ENCODE measurements at places on chromosomes 13 and 19. TPM values are rescaled to one million over a fixed set of nuclear protein-coding genes. Genes with fewer than 3 reads are reported as not detected.

DNA sequence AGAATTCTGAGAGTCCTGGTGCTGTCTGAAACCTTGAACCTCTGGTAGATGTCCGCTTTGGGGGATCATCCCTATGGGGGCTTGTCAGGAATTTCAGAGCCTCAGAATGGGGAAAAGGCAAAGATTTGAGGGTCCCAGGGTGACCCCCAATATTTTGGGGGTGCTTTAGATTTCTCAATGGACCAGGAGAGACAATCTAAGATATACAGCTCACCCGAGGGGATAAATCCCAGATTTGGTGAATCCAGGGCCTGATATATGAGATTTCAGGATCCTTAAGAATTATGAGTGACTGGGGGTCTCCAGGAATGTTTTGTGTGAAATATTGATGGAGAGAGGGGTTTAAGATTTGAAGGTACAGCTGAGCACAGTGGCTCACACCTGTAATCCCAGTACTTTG is 3.3 kb downstream of the CAPN12 start:
- no peaks in the 10 kb centered on the region for H3K36me3 ChIP-seq
- no peak overlapping the region for H3K27ac ChIP-seq
- no peak overlapping the region for H3K4me3 ChIP-seq
- DNase-seq, result no peak
- H3K4me1 ChIP-seq, result peaks cover 4% of the 10 kb centered on the region

DNA sequence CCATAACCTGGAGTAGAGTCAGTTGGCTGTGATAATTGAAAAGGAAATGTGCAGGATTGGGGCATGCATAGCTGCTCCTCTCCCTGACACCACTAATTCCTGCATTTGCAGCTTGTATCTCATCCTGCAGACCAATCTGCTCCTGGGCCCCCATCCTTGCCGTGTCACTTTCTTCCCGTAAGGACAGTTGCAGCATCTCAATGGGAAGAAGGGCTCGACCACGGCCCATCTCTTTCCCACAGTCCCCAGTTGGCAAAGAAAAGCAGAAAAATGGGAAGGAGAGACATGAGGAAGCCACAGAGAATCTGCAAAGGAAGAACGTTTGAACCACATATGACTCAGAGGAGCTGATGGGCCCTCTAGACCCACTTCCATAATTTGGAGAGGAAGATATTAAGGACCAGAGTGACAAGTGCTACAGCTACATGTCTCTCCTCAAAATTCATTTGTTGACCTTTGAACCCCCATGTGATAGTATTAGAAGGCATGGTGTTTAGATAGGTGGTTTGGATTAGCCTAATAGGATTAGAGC is 1.8 kb upstream of the SIGLEC12 start:
- no peak for DNase-seq
- no peaks in the 10 kb centered on the region for H3K36me3 ChIP-seq
- no peaks in the 10 kb centered on the region for H3K4me1 ChIP-seq
- H3K27ac ChIP-seq, result no peak overlapping the region
- no peaks in the 10 kb centered on the region for H3K27me3 ChIP-seq

- H3K4me1 ChIP-seq, result no peaks in the 10 kb centered on the region
- H3K4me3 ChIP-seq, result no peak overlapping the region
- H3K27me3 ChIP-seq, result peaks cover 16% of the 10 kb centered on the region
- no peak overlapping the region for H3K27ac ChIP-seq
- no peak for DNase-seq
These were observed 27.5 kb upstream of the OBI1 start for GRCh38 chr13:78686461-78686860.

DNA sequence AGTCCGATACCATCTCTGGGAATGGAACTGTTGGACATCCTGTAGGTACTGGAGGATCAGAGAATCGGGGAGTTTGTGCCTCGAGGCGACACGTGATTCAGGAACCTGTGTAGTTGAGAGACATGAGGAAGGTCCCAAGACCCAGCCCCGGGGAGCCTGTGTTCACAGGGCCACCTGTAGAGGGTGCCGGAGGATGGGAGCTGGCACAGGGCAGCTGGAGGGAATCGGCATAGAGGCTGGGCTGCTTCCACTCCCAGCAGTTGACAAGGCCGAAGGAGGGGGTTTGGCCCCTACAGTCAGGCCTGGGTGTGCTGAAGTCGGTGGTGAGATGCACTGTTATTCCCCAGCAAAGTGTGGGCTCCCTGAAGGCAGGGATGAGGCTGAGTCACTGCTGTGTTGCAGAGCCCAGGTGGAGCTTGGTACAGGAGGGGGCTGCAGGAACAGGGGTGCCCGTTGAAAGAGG is 2.5 kb upstream of the ISYNA1 start:
- no peaks in the 10 kb centered on the region for H3K27me3 ChIP-seq
- peaks cover 41% of the 10 kb centered on the region for H3K4me1 ChIP-seq
- H3K27ac ChIP-seq, result peak overlapping the region; percentile 98
- no peak overlapping the region for H3K4me3 ChIP-seq

- no peak overlapping the region for H3K27ac ChIP-seq
- H3K27me3 ChIP-seq, result no peaks in the 10 kb centered on the region
- no peak overlapping the region for H3K4me3 ChIP-seq
- peaks cover 19% of the 10 kb centered on the region for H3K4me1 ChIP-seq
- DNase-seq, result no peak
These were observed 24.4 kb downstream of the MARK4 start for GRCh38 chr19:45275370-45275971.

- peaks cover 19% of the 10 kb centered on the region for H3K4me1 ChIP-seq
- no peaks in the 10 kb centered on the region for H3K27me3 ChIP-seq
- H3K36me3 ChIP-seq, result no peaks in the 10 kb centered on the region
These were observed 68.2 kb downstream of the ITGBL1 start for GRCh38 chr13:101520672-101521071.

GRCh38 chr13:25429466-25429865 is 57.7 kb downstream of the ATP8A2 start:
- H3K36me3 ChIP-seq, result peaks cover 12% of the 10 kb centered on the region
- peak overlapping the region; percentile 55 for H3K27ac ChIP-seq
- no peaks in the 10 kb centered on the region for H3K27me3 ChIP-seq
- peaks cover 28% of the 10 kb centered on the region for H3K4me1 ChIP-seq
- DNase-seq, result no peak
- H3K4me3 ChIP-seq, result no peak overlapping the region

DNA sequence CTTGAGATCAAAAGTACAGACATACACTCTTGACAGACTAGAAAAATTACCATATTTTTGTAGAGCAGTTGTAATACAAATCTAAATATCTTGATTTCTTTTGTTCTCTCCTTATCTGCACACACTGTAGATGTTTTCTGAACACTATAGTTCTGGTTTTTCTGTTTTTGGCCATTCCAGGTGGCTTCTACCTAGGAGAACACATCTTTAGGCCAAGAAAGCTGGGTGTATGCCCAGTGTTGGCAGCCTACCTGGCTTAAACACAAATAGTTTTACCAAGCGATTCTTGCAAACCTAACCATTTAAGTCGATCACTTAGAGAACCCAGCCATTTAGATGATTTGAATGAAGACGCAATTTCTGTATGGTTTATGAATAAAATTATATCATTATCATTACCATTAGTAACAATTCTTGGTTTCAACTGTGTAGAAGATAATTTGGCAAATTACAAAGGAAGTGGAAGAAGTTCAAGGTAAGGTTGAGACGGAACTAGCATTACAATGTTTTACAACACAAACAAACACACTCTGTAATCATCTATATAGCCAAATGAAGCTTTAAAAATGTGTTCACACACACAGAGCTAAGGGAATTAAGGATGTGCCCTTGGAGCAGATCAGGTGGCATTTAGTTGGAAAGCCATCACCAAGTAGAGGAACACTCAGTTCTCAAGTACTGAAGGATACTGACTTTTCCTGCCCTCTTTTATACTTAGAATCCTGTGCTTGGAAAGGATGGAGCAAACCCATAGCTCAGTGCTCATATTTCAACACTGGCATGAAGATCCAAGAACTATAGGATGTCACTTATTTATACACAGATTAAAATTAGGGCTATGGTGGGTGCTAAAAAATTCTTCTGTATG is 36.2 kb downstream of the ERCC5 start:
- H3K36me3 ChIP-seq, result peaks cover 8% of the 10 kb centered on the region
- H3K4me3 ChIP-seq, result no peak overlapping the region
- no peak overlapping the region for H3K27ac ChIP-seq
- DNase-seq, result no peak
- peaks cover 9% of the 10 kb centered on the region for H3K4me1 ChIP-seq

- H3K27me3 ChIP-seq, result no peaks in the 10 kb centered on the region
- no peak for DNase-seq
- no peak overlapping the region for H3K4me3 ChIP-seq
- peaks cover 13% of the 10 kb centered on the region for H3K4me1 ChIP-seq
These were observed 23.5 kb downstream of the FLT1 start for GRCh38 chr13:28471421-28471820.

GRCh38 chr13:34757441-34757840 is 184.6 kb upstream of the NBEA start:
- H3K27me3 ChIP-seq, result no peaks in the 10 kb centered on the region
- no peak for DNase-seq
- H3K27ac ChIP-seq, result no peak overlapping the region
- no peak overlapping the region for H3K4me3 ChIP-seq
- no peaks in the 10 kb centered on the region for H3K36me3 ChIP-seq

ERCC2 gene
- 64.1 TPM for total RNA-seq

ENOX1 gene
- 3.0 TPM for total RNA-seq

CCDC8 gene
- 51.7 TPM for total RNA-seq

PTH2 gene
- total RNA-seq, result not detected

CYP2A7 gene
- total RNA-seq, result not detected

LILRB4 gene
- not detected for total RNA-seq

Measured in mesothelial cell of epicardium (in vitro differentiated cells).